Fibroblast of the aortic adventitia (primary cell): ENCODE measurements at places on chromosomes 3 and 15.

- no peak for DNase-seq
Observed at GRCh38 chr3:123423031-123423430, 25.9 kb downstream of the ADCY5 start.

- no peak for DNase-seq
Observed at GRCh38 chr3:170302008-170302407, 55.5 kb upstream of the SKIL start.

DNA sequence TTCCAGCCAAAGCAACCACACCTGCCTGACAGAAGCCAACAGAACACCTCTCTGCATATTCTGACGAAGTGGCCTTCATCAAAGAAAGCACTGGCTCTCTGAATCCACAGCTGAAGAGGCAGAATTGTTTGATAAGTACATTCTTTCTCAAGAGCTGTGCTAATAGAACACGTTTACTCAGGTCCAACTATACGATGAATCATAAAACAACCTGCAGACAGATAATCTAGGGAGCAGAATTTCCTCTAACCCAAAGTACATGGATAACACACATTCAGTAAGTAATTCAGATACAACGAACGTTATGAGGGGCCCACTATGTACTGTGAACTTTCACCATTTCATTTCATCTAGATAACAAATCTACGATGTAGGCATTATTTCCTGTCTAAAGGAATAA, 25.4 kb downstream of the ALDH1A2 start:
- DNase-seq, result no peak

GRCh38 chr3:193771653-193772421, 178.8 kb downstream of the OPA1 start:
- no peak for DNase-seq

DNA sequence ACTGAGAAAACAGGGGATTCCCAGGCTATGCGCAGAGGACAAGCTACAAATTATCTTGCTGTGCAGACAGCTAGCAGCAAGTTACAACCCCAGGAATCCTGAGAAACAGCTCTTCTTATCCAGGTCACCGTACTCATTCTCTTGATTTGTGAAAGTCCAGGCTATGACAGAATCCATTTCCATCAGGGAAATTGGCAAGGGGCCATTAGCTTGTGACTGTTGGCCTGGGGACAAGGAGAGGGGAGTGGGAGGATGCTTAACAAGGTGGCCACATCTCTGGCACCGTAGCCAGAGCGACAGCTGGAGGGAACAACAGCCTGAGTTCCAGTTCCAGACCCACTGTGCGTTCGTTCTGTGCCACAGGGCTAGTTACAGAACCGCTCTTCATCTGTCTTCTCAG, 44.9 kb upstream of the PLXNA1 start:
- DNase-seq, result no peak

DNA sequence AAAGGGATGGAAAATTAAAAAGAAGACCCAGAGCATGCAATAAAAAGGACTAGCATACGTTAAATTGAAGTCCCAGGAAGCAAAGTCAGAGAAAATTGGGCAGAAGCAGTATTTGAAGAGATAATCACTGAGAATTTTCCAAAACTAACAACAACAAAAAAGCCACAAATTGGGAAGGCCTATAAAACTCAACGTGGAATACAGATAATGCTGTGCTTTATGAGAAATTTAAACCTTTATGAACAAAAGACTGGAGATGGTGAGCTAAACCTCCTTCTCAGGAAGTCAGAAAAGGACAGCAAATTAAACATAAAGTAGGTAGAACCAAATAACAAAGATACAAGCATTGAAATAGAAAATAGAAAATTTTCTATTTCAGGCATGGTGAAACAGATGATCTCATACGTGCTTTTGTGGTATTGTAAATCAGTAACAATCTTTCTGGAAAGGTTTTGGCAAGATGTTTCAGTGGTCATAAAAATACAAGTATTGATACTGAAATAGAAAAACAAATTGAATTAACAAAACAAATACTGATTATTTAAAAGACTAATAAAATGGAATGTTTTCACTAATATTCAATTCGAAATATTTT, 55.6 kb downstream of the LYSMD4 start:
- DNase-seq, result no peak

DNA sequence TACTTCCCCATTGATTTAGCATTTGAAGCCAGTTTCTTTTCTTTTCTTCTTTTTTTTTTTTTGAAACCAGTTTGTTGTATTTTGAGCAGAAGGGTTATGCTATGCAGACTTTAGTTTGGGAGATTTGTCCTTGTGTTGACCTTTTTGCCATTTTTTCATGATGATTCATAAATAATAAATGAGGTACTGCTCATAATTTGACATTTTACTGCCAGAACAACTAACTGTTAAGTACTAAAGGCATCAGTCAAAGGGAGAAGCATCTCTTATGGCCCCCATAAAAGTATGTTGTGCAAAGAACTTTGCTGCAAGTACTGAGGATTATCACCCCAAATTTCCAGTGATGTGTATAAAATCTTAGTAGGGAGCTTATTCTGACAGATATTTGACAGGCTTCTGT, 1.7 kb upstream of the GPR87 start:
- peak; percentile 29 for DNase-seq

DNA sequence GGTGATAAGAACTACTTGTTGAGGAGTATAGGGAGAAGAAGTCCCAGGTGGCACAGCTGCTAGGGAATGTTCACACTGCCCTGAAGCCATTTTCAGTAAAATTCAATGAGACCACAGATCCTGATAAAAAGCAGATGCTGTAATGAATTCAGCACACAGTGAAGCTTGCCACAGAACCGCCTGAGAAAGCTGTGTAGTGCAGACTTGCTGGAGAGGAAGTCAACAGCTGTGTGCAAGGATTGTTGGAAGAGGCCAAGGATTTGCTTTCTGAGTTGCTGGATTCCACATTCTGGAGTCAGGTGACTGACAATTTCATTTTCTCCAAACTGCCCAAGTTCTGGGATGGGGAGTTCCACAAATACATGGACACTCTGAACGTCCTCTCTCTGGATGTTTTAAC, 70.9 kb downstream of the ANP32A start:
- DNase-seq, result peak; percentile 49

GRCh38 chr15:67049351-67050044, 15.9 kb upstream of the SMAD3 start:
- DNase-seq, result peak; percentile 80

- DNase-seq, result no peak
Observed at GRCh38 chr3:33786565-33787327, 11.7 kb upstream of the PDCD6IP start.

- DNase-seq, result no peak
Observed at GRCh38 chr15:45431511-45431910, 53.2 kb upstream of the GATM start.

DNA sequence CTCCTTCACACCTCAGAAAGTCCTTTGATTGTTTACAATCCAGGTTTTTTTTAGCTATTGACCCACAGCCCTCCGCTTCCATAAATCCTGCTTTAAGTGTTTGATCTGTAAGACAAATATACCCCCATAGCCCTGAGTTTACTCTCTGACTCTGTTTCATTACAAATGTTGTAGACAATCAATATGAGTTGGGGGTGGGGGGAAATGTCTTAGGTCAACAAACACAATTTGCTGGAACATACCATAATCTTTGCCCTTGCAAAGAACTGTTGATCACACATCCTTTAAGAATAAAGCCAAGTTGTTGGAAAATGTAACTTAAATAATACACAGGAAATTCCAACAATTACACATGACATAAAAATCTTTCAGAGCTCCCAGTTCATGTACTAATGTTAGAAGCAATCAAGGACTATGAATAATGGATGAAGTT, 301.8 kb upstream of the SEMA6D start:
- no peak for DNase-seq

- DNase-seq, result no peak
Observed at GRCh38 chr3:141307351-141308059, 60.8 kb upstream of the ZBTB38 start.

DNA sequence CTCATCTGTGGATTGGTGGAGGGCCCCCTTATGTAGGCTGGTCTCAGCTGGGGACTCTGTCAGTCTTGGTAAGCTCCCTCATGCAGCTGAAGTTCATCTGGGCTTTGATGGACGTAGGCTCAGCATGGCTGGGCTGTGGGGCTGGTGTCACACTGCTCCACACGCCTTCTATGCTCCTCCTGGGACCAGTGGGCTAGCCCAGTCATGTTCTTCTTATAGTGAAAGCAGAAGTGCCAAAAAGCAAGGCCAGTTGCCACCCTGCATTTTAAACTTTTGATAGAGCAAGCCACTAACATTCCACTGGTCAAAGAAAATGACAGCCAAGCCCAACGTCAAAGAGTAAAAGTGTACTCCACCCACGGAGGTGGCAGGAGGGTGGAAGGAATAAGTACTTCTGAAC, 165.5 kb downstream of the MEX3B start:
- DNase-seq, result no peak

GRCh38 chr3:39261726-39262125, 18.1 kb downstream of the CX3CR1 start:
- DNase-seq, result no peak

DNA sequence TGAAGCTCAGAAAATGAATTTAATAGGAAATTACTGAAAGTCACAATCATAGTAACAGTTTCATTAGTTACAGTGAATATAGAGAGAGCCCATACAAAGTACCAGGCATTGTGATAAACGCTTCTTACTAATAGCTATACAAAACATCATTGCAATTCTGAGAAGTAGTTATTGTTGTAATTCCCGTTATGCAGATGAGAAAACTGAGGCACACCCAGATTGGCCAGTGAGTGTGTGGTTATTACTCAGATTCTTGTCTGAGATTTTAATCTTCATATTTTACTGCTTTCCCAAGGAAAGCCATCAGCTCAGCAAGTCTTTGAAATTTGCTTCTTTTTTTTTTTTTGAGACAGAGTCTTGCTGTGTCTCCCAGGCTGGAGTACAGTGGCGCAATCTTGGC, 14.3 kb downstream of the FLNB start:
- no peak for DNase-seq

GRCh38 chr15:58703610-58704009, 45.9 kb downstream of the ADAM10 start:
- DNase-seq, result no peak

GRCh38 chr3:156547637-156548036, 7.3 kb downstream of the SSR3 start:
- peak; percentile 54 for DNase-seq

DNA sequence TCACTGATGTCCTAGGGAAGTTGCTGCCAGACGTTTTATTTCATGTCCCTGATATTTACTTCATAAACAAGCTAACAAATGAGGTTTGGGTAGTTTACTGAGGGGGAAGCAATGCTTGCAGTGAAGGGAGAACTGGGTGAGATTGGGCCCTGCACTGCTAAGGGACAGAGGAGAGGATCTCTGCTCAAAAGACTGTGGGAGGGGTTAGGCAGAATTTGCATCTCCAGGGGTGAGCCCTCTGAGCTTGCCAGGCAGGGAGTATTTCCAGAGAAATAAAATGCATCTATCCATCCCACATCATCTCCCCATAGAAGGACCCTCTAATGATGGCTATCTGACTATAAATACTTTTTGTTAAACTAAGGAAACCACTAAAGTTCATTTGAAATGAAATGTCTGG, 215.6 kb downstream of the CBLB start:
- no peak for DNase-seq

DNA sequence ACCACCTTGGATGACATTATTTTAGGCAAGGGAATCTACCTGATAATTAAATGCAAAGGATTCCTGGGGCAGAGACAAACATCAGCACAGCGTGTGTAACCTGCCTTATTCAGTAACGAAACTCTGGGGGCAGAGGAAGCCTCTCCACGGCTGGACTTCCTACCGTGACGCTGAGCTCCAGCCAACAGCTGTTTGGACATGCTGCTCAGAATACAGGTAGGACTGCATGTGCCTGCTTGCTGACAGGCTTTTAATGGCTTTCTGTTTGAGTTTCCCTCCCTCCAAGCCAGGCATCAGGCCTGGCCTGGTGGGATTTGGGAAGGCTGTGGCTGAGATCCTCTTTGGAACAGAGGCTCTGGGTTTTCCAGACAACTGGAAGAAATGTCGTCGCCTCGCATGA, 150.6 kb downstream of the ADAMTS17 start:
- DNase-seq, result no peak

DNA sequence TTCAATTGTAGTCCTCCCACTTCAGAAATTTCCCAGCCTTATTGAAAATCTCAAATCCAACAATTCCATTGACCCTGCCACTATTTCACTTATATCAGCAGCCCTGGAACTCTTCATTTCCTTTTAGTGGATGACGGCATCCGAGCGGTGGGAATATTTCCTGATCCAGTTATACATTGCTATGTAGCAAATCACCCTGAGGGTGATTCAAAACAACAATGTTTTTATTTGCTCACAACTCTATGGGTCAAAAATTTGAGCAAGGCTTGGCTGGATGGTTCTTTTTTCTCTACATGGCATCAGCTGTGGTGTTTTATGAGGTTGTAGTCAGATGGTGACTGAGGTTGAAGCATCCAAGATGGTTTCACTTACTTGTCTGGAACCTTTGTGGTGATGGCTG, 70.5 kb downstream of the CHST2 start:
- no peak for DNase-seq

- DNase-seq, result no peak
Observed at GRCh38 chr3:151777880-151778279, 36.0 kb upstream of the AADAC start.

DNA sequence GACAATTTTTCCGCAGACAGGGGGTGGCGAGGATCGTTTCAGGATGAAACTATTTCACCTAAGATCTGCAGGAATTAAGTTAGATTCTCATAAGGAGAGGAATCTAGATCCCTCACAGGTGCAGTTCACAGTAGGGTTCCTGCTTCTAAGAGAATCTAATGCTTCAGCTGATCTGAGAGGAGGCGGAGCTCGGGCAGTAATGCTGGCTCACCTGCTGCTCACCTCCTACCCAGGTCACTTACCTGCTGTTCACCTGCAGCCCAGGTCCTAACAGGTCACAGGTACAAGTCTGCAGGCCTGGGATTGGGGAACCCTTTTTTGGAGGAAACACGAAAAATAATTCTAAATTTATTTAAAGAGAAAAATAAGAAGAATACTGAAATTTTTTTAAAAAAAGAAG, 406.8 kb downstream of the MCTP2 start:
- DNase-seq, result no peak

DNA sequence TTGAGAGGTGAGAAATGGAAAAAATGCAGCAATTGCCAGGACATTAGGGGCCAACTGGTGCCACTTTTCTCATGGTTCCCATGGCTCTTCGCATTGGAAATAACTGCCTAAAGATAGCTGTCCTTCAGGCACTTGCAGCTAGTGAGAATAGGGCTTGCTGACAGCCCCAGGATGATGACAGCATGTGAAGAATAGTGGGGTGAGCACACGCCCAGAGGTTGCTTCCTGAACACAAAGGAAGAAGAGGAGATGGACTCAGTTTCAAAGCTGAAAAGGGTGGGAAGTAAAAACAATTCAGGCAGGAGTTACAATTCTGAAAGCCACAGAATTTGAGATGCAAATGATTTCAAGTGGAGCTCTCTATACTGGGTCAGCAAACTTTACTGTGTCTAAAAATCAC, 45.6 kb downstream of the TNFAIP8L3 start:
- DNase-seq, result no peak
